Activated naive CD4-positive, alpha-beta T cell (primary cell): ENCODE measurements at places on chromosomes 12 and 14.

- no peak for DNase-seq
Measured at GRCh38 chr12:69837657-69838415, 12.8 kb downstream of the MYRFL start.

DNA sequence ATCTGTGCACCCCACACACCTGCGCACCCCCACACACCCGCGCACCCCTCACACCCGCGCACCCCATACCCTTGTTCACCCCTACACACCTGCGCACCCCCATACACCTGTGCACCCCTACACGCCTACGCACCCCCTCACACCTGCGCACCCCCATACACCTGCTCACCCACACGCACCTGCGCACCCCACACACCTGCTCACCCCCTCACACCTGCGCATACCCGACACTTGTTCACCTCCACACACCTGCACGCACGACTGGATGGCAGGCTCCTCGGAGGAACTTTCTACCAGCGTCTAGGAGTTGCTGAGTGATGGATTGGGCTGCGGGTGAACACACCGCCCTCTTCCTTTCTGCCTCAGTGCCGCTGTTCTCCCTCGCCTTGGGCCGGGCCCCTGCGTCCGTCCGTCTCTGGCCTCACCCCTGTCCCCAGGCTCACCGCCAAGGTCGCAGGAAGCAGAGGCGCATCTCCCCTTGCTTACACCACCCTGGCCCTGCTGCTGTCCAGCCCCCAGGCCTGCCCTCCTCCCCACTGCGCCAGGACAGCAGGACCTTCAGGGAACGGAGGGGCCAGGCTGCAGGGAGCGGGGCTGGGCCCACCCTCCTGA is 20.7 kb upstream of the TMEM106C start:
- no peak for DNase-seq

DNA sequence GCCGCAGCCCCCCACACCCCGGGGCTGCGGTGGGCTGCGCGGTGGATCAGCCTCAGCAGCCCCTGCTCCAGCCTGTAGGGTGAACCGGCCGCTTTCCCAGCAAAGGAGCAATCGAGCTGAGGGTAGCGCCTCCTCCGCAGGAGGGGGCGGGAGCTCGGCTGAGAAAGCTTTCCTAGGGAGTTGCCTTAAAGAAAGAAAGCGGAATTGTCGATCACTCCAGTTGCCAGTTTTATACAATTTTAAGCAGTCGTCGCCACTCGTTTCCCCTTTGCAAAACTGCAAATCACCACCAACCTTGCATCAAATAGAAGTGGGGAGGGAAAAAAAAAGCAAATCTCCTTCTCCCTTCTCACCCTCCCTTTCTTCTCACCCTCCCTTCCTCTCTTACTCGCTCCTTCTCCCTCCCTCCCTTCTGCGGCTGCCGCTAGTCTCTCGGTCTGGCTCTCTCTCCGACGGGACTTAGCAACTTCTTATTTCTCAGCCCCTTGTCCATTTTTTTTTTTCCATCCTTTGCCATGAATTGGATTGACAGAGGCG is at the start of gene PDE3A:
PDE3A (plus strand) TSS at position 424 of the 537 bp plus-strand sequence. CDS start 748 bp downstream, outside the sequence.
- no peak for DNase-seq

DNA sequence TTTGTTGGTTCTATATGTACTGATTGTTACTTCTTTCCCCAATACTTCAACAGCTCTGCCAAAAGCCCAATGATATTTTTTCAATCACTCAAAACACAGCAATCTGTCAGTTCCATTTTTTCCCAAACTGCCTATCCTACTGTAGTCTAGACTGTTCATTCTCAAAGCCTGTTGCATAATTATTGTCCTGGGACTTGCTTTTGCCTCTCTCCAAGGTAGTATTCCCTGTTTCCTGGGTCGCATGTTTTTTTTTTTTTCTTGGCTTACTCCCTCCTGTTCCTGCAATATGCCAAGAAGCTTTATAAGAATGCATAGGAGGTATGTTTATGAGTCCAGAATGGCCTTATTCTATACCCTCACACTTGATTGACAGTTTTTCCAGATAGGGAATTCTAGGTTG is 19.9 kb upstream of the CCNT1 start:
- DNase-seq, result no peak

GRCh38 chr14:100540141-100540925 is 46.9 kb downstream of the BEGAIN start:
- no peak for DNase-seq

DNA sequence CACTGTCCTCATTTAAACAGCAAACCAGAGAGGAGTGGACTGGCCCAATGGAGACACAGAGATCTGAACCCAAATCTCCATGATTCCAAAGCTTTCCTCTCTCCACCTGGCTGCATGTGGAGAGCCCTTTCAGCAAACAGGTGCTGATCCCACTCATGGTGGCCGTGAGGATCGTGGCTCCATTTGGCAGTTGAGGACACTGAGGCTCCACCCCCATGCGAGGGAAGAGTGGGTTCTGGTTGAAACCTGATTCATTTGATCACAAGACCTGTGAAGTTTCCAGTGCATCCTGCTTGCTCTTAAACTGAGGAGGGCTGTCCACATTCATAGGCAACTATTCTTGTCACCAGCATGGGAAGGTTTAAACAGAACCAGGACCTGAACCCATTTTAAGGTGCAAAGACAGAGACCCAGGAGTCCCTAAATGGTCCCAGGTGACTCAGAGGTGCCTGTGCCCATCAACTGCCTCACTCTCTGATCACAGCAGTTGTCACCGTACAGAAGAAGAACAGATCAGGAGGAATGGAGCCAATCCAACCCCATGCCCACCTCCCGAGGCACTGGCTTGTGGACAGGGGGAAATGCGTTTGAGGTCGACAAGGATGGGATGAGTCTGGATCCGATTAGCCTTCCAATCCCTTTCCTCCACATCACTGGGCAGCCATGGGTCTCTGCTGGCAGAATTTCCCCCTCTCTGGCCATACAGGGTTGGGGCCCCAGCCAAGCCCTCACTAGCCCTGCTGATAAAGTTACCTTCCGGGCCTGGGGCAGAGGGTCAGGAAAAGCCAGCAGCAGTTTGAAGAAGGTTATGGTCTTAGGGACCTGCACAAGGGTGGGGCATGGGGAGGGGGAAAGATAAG is 45.5 kb upstream of the BCL11B start:
- no peak for DNase-seq

DNA sequence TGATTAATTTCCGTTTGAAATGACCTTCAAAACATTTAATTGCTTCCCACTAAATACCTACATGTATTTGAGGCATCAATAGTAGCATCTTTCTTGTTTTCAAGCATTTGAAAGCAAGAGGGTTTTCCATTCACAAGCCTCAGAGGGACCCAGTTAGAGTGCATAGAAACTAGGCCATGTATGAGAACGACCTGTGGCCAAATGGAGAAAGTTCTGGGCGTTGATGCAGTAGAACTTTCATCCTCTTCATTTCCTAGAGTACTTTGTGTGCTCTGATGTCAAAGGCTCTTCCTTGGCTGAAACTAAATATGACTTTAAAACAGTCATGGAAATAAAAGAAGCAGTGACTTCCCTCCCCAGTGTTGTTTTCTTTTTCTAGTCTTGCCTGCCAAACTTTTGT is 944 bp upstream of the DHRS7 start:
- DNase-seq, result no peak

GRCh38 chr14:68177728-68178127 is 358.1 kb downstream of the RAD51B start:
- no peak for DNase-seq

GRCh38 chr12:100953217-100953616 is 158.6 kb downstream of the ANO4 start:
- no peak for DNase-seq

GRCh38 chr14:94833633-94834032 is 63.7 kb upstream of the GSC start:
- no peak for DNase-seq

DNA sequence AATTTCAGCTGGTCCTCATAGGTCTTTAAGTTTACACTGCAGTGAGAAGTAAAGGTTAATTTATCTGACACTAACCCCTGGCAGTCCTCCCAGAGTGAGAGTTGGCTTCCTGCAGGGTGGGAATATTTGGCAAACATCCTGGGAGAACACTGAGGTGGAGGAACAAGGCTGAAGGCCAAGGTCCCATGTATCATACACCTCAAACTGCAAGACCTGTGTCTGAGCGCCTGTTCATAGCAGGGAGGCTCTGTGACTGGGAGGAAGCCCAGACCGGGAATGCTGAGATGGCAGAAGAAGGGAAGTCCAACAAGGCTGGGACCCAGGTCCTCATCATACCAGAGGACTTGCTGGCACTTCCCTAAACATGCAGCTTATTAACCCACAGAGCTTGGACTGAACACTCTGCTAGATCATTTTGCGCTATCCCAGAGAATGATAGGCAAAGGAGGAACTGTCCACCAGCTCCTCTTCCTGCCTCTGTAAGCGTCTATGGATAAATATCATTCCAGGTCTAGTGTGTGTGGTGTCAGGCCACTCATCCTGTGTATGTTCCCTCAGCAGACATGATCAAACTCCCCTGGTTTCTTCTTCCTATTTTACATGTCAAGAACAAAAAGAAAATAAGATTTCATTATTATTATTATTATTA is 199.6 kb upstream of the CNOT2 start:
- DNase-seq, result no peak

DNA sequence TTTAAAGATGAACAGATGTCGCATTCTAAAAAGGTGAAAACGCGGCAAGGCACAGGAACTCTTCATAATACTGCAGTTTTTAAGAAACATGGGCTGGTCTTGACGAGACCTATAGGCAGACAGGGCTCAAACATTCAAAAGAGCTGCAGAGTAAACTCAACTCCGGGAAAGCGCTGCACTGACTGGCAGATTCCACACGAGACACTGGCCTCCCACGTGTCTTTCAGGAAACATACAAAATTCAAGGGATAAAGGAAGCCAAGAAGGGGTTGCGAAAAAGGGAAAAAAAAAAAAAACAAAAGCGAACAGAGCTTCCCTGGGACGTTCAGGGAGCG is 614 bp upstream of the ARF6 start:
- DNase-seq, result no peak

DNA sequence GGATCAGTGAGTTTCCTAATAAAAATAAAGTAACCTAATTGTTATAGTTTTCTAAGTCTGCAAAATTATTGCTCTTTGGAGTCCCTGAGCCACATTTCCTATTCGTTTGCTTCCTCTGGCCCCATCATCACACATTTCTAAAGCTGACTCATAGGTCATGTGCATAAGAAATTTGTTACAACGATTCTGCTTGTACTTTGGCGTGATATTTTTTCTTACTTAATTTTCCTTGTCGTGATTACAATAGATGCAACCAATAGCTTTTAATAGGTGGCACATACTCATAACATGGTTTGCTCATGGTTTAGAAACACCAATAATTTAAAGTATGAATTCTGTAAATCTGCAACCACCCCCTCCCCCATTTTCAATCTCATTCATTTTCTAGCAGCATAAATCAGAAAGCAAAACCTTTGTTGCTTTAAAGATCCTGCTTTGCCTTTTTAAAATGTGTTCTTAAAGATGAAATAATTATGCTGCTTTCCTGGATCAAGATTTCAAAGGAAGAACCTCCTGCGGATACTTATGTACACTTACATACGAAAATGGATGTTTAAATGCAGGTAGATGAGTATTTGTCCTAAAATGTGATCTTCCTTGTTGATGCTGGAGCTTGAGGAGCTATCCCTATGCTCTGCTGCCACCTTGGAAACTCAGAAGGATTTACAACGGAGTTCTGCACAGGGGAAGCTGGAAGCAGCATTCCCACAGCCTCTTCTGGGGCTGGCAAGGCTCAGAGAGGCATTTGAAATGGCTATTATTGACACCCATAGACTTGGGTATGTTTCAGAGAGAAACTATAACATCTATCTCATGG is 1.7 kb upstream of the FLRT2 start:
- DNase-seq, result no peak

- DNase-seq, result no peak
Measured at GRCh38 chr14:62064751-62065323, 302.6 kb downstream of the SNAPC1 start.

- no peak for DNase-seq
Measured at GRCh38 chr12:115771065-115771464, 506.4 kb downstream of the MED13L start.

- DNase-seq, result no peak
Measured at GRCh38 chr14:95505030-95505589, 11.3 kb downstream of the SYNE3 start.

DNA sequence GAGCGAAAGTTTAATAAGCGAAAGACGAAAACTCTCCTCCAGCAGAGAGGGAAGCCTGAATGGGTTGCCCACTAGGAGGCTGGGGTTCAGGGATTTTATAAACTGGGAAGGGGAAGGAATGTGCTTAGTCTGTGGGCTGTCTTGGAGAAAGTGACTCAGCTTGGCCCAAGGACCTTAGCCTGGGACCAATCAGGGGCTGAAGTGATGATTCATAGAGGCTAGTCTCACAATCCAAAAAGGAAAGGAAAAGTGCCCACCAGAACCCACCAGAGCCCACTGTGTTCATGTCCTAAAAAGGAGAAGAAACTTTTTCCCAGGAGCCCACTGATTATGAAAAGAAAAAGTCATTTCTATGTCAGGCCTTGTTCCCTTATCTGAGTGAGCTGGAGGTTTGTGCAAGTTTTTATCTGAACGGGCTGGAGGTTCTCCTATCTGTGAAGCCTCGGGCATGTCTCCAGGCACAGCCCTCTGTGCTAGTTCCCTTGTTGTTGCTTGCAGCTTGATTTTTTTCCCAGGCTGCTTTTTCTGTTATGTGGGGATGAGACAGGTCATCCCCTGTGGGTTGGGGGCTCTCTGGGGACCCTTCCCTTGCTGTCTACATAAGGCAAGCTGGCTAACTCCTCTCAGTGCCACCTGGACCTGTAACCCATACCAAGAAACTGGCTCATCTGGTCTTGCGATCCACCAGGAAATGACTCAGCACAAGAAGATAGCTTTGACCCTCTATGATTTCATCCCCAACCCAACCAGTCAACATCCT is 8.3 kb upstream of the GOLGA5 start:
- DNase-seq, result no peak

DNA sequence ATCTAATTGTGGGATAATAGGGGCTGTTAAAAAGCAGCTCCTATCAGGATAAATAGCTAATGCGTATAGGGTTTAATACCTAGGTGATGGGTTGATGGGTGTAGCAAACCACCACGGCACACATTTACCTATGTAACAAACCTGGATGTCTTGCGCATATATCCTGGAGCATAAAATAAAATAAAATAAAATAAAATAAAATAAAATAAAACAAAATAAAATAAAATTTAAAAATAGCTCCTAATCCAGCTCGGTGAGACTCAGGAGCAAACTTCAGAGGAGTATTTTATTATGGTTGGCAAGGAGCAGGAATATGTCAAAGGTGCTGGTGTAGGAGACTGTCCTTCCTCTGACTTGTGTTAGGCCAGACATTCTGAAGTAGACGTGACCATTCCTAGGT is 721.0 kb downstream of the BCL11B start:
- no peak for DNase-seq

GRCh38 chr12:39541471-39541870 is 78.1 kb downstream of the ABCD2 start:
- DNase-seq, result no peak

- DNase-seq, result no peak
Measured at GRCh38 chr12:97767347-97767746, 304.7 kb downstream of the RMST start.
